ENCODE measurements at places on chromosomes 3 and 15.

DNA sequence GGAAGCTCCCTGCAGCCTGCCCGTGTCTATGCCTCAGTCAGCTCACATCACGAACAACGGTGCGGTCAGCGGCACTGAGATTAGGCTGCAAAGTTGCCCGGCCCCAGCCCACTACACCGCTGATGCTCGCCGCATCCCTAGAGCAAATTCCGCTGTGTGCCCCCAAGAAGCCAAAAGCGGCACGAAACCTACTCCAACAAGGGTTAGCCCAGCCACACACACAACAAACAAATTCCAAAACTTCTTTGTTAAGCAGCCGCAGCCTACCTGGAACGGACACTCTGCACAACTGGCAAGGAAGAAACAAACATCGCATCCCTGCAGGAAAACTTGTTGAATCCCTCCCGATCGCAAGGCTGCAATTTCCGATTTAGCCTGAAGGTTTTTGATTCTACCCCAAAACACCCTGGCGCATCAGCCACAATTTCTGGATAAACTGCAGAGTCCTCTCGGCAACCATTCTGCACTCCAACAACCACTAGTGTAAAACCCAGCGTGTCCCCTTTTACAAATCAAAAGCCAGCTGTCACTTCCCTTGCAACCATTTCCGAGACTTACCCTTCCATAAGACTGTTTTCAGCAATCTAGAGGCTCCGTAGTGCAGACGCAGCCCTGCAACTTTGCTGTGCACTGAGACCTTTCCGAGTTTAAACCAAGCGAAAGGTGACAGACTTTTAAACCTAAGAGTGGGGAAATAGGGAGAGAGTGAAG is 449 bp downstream of the ROBO1 start:
- DNase-seq = no peak

GRCh38 chr3:48285132-48285531 is 44.2 kb downstream of the ZNF589 start:
- no peak for DNase-seq

GRCh38 chr3:5366746-5367145 is 179.2 kb downstream of the EDEM1 start:
- no peak for DNase-seq

GRCh38 chr15:86842199-86842598 is 762.5 kb downstream of the AGBL1 start:
- DNase-seq = no peak

GRCh38 chr3:155494332-155494731 is 200.8 kb upstream of the STRIT1 start:
- no peak for DNase-seq

DNA sequence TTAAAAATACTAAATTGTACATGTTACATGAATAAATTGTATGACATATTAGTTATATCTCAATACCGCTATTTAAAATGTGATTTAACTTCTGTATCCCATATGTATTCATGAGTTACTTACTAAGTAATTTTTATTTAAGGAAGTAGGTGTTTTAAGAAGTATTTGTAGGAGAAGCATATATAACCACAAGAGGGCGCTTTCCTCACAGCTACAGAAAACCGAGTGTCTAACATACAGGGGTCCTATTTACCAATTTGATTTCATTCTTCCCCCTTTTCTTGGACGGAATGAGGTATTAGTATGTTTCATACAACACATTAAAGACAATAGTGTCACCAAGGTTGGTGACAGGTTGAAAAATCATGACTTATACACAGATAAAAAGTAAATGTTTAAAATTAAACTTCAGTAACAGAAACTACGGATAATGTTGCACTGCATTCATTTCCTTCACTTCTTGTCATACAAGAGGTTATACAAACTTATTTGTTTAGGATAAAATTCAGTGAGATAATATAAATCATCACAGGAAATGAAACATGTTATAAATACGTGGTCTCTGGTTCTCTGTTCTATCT is 253.6 kb downstream of the MAGI1 start:
- peak; percentile 5 for DNase-seq

GRCh38 chr3:154102225-154102624 is 19.0 kb upstream of the ARHGEF26 start:
- DNase-seq = no peak

GRCh38 chr3:69738315-69738714 is 949 bp upstream of the MITF start:
- DNase-seq = no peak

- no peak for DNase-seq
Observed at GRCh38 chr3:31002730-31003129, 108.3 kb upstream of the GADL1 start.

GRCh38 chr3:108966773-108967172 is 13.1 kb upstream of the GUCA1C start:
- no peak for DNase-seq

GRCh38 chr15:70225416-70225815 is 127.7 kb upstream of the TLE3 start:
- no peak for DNase-seq

DNA sequence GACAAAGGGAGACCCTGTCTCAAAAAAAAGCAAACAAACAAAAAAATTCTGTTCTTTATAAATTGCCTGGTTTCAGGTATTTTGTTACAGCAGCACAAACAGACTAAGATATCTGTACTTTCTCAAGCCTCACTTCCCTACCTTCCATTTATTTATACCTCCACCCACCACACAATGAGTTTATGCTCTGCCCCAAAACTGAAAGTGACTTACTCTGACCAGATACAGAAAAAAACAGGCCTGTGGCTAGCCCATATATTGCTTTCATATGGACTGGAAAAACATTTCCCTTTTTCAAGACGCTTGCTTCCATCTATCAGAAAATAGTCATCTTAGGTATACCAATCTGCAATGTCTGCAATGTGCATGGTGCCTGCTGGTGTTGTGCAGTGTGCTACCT is 8.7 kb upstream of the GPD1L start:
- DNase-seq = no peak

DNA sequence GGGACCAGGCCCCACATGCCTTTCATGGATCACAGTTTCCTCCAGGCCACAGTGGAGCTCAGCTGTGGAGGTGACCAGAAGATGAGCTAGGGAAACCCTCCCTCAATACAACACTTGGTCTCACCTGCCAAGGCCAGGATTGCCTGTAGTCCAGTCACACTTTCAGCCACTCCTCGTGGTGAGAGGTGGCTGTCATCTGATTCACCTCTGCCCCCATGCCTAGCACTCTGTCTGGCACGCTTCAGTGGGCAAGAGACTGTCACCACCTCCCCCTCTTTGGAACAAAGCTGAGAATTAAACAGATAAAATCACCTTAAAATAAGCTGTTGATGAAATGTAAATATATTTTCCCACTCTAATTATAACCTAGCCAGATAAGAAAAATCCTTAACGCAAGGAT is 4.0 kb upstream of the IL17RD start:
- DNase-seq = no peak
